ENCODE measurements at places on chromosomes 16 and 17. TPM values are rescaled to one million over a fixed set of nuclear protein-coding genes. Genes with fewer than 3 reads are reported as not detected.

DNA sequence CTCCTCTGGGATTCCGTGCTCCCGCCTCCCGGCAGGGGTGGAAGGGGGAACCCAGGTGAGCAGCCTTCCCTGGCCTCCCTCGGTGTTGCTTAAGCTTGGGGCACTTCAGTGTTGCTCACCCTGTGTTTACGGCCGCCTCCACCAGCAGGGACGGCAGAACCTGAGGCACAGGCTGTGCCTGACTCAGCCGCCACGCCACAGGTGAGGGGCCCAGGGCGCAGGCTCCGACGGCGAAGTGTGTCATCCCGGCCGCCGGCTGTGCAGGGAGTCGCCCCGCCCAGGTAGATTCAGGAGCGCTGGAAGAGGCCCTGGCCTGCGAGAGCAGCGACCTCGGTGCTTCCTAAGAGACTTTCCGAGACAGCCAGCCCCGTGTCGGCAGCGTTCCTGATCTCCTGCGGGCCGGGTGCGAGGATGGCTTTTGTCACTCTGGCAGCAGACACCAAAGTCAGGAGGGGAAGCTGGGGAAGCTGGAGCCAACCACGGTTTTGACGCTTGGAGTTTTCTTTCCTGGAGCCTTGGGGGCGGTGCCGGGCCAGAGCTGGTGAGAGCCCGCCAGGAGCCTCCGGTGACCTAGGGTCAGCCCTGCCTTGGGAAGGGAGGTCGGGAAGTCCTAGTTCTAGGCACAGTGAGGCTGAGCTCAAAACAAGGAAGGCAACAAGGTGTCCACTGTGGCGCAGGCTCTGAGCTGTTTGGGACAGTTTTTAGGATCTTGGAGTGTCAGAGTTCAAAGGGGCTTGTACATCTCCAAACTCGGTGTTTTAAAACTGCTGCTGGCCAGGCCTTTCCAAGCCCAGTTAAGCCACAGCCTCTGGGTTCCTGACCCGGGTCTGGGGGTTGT, 2.1 kb downstream of the GSE1 start:
- H3K27me3 ChIP-seq = peaks cover 20% of the 10 kb centered on the region
- no peaks in the 10 kb centered on the region for H3K36me3 ChIP-seq
- H3K27ac ChIP-seq = no peak overlapping the region
- H3K4me3 ChIP-seq = no peak overlapping the region
- DNase-seq = no peak
- H3K4me1 ChIP-seq = peaks cover 21% of the 10 kb centered on the region

GRCh38 chr17:31803494-31804213, 55.4 kb downstream of the COPRS start:
- no peak overlapping the region for H3K27ac ChIP-seq
- H3K27me3 ChIP-seq = peaks cover 6% of the 10 kb centered on the region
- no peak for DNase-seq
- H3K4me3 ChIP-seq = no peak overlapping the region
- no peaks in the 10 kb centered on the region for H3K36me3 ChIP-seq

- H3K27me3 ChIP-seq = no peaks in the 10 kb centered on the region
- no peak overlapping the region for H3K4me3 ChIP-seq
- peaks cover 7% of the 10 kb centered on the region for H3K4me1 ChIP-seq
- no peak for DNase-seq
- peaks cover 9% of the 10 kb centered on the region for H3K36me3 ChIP-seq
Observed at GRCh38 chr17:40017422-40018080, 2.3 kb downstream of the CSF3 start.

Gene CLEC18B
- 0.60 TPM for total RNA-seq

DNA sequence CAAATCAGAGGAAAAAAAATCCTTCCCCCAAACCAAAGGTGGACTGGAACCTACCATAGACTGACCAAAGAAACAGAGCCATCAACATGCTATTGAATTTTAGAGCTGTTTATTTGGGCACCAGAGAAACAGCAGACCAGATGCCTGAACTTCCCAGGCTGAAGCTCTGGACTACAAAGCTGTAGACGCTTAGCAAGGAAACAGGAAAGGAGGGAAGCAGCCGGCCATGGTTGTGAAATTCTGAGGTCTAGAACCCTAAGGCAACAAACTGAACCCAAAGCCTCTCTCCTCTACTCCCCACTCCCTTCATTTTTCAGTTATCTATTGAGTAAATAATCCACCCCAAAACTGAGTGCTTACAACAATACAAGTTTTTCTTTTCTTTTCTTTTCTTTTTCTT, 45.4 kb upstream of the MEIOC start:
- H3K4me3 ChIP-seq = no peak overlapping the region
- no peaks in the 10 kb centered on the region for H3K36me3 ChIP-seq
- no peak overlapping the region for H3K27ac ChIP-seq
- H3K27me3 ChIP-seq = no peaks in the 10 kb centered on the region

DNA sequence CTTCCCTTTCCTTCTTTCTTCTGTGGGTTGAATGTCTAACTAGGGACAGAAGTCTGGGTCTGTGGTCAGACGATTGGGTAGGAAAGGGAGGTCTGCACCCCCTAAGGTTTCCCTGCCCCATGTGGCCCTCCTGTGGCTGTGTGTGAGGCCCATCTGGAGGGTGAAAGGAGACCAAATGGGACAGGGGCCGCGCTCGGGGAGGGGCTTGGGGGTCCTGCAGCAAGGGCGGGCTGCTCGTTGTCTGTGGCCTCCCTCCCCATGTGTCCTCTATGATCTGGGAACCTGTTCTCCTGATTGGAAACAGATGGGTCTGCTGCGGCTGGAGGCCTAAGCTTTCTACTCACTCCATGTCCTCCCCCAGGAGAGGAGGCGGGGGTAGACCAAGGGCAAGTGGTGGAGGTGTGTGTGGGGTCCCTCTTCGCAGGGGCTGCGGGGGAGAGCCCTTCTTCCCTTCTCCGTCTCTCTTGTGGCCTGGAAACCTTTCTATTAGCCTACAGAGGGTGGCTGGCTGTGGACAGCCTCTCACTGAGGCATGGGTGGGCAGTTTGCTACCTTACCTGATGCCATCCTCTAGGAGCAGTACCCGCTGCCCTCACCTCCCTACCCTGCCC, 18.6 kb downstream of the IGFBP4 start:
- H3K27me3 ChIP-seq = peaks cover 4% of the 10 kb centered on the region
- H3K4me3 ChIP-seq = no peak overlapping the region
- no peaks in the 10 kb centered on the region for H3K4me1 ChIP-seq
- peaks cover 10% of the 10 kb centered on the region for H3K36me3 ChIP-seq
- DNase-seq = no peak

DNA sequence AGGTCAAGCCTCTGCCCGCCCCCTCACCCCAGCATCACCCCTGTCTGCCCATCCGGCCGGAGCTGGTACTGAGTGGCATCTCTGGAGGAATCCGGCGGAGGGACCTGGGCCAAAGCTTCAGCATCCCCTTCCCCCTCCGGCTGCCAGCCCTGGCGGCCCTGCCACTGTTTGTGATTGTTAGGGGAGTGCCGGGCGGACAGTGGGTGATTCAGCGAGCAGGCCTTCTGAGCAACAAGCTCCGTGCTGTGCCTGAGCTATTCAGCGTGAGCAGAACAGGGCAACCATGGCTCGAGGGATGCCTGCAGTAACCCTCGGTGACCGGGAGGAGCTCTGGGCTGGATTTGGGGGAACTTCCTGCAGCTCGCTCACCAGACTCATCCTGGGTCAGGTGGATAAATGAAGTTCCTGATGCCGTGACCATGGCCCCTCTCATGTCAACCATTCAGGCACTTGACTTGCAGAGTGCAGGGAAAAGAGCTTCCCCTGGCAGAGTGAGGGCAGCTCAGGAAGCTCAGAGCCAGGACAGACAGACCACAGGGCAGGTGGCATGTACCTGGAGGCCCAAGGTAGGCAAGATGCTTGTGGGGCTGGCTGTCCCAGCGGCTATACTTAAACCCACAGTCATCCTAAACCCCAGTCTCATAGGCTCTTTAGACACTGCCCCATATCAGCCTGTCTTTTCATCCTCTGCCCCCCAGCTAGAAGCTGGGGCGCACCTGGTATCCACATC, 24.3 kb upstream of the MLKL start:
- peaks cover 2% of the 10 kb centered on the region for H3K36me3 ChIP-seq
- no peak for DNase-seq
- no peak overlapping the region for H3K27ac ChIP-seq
- H3K4me1 ChIP-seq = no peaks in the 10 kb centered on the region
- no peak overlapping the region for H3K4me3 ChIP-seq
- no peaks in the 10 kb centered on the region for H3K27me3 ChIP-seq

Gene RDM1
- total RNA-seq = 1.7 TPM

- no peaks in the 10 kb centered on the region for H3K27me3 ChIP-seq
- H3K27ac ChIP-seq = no peak overlapping the region
- H3K4me3 ChIP-seq = no peak overlapping the region
- no peak for DNase-seq
Observed at GRCh38 chr16:78390092-78390491, 290.6 kb downstream of the WWOX start.

- no peak overlapping the region for H3K27ac ChIP-seq
- H3K4me1 ChIP-seq = peaks cover 13% of the 10 kb centered on the region
- no peak overlapping the region for H3K4me3 ChIP-seq
- peaks cover 7% of the 10 kb centered on the region for H3K27me3 ChIP-seq
Observed at GRCh38 chr16:57299009-57299718, 14.7 kb upstream of the PLLP start.

Gene OR3A2
- 0.24 TPM for total RNA-seq
